ENCODE measurements at places on chromosomes 11 and 22.

GRCh38 chr22:28009272-28009827 is 90.3 kb upstream of the PITPNB start:
- peak; percentile 57 for DNase-seq

DNA sequence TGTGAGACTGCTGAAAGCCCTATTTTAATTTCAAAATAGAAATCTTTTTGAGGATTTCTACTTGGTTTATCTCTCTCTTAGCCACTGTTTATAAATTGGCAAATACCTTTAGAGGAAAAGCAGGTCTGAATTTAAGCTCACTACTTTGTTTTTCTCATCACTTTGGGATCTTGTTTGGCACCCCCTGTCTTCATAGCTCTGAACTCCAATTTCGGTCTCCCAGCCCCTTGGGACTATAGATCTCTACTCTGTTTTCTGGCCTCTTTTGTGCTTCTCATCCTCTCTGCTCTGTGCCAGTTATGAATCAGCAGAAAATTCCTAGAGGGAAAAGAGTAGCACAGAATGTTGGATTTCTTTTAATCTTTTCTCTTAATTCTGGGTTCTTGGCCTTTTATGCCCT is 118.3 kb downstream of the CYP2R1 start:
- no peak for DNase-seq

- DNase-seq, result no peak
Observed at GRCh38 chr11:129320494-129320893, 55.2 kb upstream of the BARX2 start.

DNA sequence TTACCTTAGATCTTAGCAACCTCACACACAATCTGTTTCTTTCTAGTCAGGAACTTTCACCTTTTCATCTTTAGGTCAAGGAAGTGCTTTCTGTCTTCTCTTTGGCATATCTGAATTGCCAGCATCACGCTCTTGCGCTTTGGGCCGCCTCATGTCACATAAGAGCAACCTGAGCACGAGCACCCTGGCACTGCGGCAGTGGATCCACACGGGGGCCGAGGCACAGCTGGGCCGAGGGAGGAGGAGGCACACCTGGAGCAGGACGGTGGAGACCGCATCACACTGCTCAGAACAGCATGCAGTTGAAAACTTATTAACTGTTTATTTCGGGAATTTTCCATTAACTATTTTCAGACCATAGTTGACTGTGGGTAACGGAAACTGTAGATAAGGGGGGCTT is 10.7 kb downstream of the MOB2 start:
- DNase-seq, result no peak

GRCh38 chr22:33272180-33272579 is 214.0 kb upstream of the SYN3 start:
- no peak for DNase-seq

- DNase-seq, result peak; percentile 55
Observed at GRCh38 chr11:74311352-74311926, at the start of gene P4HA3. TSS of gene P4HA3 (minus strand) at chr11:74311640. CDS start at chr11:74311611, 29 bp downstream.

- DNase-seq, result no peak
Observed at GRCh38 chr11:18524248-18524647, 2.5 kb downstream of the TSG101 start.
